ENCODE measurements at places on chromosomes 13 and 19.

- no peak for DNase-seq
Observed at GRCh38 chr13:41674246-41674645, 216.9 kb downstream of the RGCC start.

- DNase-seq: no peak
Observed at GRCh38 chr13:57340878-57341277, 173.9 kb downstream of the PRR20E start.

DNA sequence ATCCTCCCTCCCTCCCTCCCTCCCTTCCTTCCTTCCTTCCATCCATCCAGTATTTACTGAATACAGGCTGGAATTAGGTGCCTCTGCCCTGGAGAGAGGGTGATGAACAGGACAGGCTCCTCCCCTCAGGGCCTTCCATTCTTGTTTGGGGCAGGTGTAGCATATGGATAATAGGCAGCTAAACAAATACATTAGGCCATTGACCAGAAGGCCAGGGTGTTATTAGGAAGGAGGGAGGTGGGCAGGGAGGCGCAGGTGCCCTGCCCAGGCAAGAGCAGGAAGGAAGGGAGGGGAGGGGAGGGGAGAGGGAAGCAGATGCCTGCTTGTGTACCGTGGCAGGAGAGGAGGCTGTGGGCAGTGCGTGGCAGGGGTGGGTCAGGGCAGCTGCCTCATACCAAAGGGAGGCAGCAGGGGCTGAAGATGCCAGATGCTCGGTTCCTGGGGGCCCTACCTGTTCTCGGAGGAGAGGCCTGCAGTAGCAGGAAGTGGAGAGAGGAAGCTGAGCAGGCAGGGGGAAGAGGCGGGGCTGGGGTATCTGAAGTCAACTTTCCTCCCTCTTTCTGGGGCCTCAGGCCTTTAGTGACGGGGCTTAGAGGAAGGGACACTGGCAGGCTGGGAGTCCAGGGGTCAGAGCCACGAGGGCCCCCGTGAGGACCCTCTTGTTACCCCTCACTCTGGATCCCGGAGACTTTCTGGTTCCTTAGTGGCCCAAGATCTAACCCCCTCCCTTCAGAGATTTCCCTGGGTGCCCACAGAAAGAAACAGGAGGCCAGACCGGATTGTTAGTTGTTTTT lies at the start of gene RINL:
RINL (minus strand) TSS at position 495 of the 794 bp plus-strand sequence. CDS start 1,533 bp downstream, outside the sequence.
- no peak for DNase-seq

GRCh38 chr19:52694921-52695320 lies 39.9 kb downstream of the ZNF611 start:
- DNase-seq: no peak

- DNase-seq: no peak
Observed at GRCh38 chr13:87172166-87172835, 498.9 kb upstream of the SLITRK5 start.

Data from progenitor cell of endocrine pancreas (in vitro differentiated cells).